SJCRH30 (cell line): ENCODE measurements at places on chromosomes 5 and 9. TPM values are rescaled to one million over a fixed set of nuclear protein-coding genes. Genes with fewer than 3 reads are reported as not detected.

Gene IFNA2
- total RNA-seq: not detected in 2 replicates

Gene RMRP
- 8,654 and 17,072 TPM in 2 replicates for total RNA-seq

Gene GPR21
- 0.68 and 1.7 TPM in 2 replicates for total RNA-seq

Gene MYORG
- total RNA-seq: 1.7 and 1.8 TPM in 2 replicates

Gene SLC45A2
- total RNA-seq: not detected in 2 replicates
